ENCODE measurements at places on chromosomes 4 and X.

DNA sequence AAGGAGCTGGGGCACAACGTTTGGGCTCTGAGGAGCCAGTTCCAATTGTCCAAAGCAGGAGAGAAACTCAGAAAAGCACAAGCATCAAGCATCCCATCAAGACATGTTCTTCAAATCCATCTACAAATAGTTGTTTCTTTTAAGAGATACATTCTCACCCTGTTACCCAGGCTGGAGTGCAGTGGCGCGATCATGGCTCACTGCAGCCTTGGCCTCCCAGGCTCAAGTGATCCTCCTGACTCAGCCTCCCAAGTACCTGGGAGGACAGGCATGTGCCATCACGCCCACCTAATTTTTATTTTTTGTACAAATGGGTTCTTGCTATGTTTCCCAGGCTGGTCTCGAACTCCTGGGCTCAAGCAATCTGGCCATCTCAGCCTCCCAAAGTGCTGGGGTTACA lies 18.1 kb downstream of the NELFA start:
- no peak for DNase-seq

- DNase-seq: no peak
Observed at GRCh38 chr4:55808186-55808585, 11.4 kb upstream of the EXOC1L start.

DNA sequence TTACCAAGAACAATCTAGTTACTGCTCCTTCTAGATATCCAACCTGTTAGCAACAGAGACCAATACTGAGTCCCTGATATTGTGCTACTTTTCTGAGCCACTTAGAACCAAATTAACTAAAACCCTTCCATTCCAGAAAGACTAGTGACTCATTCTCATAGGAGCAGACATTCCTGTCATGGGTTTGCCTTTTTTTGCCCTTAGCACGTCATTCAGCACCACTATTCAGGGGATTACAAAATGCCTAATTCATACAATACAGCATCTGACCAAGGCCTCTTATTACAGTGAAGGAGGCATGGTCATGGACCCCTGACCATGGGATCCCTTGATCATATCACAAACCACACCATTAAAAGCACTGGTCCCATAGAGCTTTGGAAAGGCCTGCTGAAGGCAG lies 123.8 kb upstream of the CXCL13 start:
- no peak for DNase-seq

DNA sequence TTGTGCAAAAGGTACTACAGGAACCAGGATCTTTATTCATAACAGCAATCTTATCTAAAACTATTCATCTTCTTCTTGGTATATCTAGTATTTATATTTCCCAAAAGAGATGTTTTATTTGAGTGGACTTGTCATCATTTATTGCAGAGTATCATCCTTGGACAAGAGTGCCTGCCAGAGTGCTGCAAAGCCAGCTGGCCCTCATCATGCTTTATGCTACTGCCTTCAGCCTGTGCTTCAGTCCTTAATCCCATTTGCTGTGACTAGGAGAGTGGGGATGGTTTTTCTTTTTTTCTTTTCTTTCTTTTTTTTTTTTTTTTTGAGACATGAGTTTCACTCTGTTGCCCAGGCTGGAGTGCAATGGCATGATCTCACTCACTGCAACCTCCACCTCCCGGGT lies 33.5 kb upstream of the ELF2 start:
- no peak for DNase-seq

- no peak for DNase-seq
Observed at GRCh38 chrX:77786365-77786680, 307 bp upstream of the ATRX start.

DNA sequence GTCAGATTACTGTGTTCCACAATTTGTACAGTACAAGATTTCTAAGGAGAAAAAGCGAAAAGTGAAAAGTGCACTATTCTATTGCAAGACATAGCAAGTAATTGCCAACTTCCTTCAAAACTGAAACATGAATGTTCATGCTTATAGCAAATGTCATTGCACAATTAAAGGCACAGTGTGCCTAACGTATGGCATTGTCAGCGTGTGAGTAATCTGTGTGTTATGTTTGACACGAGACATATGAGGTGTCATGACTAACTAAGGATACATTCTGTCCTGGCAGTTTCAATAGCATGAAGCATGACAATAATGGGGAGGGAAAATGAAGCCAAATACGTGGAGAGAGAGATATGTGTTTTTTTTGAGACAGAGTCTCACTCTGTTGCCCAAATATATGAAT lies 33.6 kb upstream of the TBC1D9 start:
- DNase-seq: no peak
